Lung microvascular endothelial cell (primary cell): ENCODE measurements at places on chromosomes 6 and 20. TPM values are rescaled to one million over a fixed set of nuclear protein-coding genes. Genes with fewer than 3 reads are reported as not detected.

Gene TSBP1
- total RNA-seq = not detected in 2 replicates

Gene CD40
- total RNA-seq = 2.2 and 18.1 TPM in 2 replicates

Gene LY6G6F
- not detected in 2 replicates for total RNA-seq

Gene CST5
- not detected in 2 replicates for total RNA-seq

Gene IL17F
- not detected in 2 replicates for total RNA-seq

Gene FOXO3
- 10.2 and 13.9 TPM in 2 replicates for total RNA-seq

Gene MCHR2
- total RNA-seq = not detected in 2 replicates

Gene TRIM15
- not detected in 2 replicates for total RNA-seq

Gene KHDC1L
- not detected in 2 replicates for total RNA-seq

Gene NAA20
- total RNA-seq = 36.3 and 37.9 TPM in 2 replicates

Gene SLC22A1
- not detected in 2 replicates for total RNA-seq
